ENCODE measurements at places on chromosomes 16 and 17.

DNA sequence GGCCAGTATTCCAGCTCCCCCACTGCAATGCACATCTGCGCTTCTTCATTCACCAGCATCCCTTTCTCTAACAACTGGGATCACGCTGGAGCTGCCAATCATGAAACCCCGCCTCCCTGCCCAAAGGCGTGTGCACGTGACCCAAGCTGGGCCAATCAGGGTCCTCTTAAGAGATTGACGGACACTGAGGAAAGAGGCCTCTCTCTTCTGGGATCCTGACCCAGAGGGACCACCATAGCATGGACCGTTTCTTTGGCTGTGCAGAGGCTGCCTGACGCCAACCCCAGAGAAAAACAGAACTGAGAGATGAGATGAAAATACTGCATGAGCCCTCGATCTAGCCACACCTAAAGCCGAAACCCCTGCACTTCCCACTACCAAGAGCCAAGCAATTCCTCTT lies 32.0 kb downstream of the COTL1 start:
- no peak for DNase-seq

DNA sequence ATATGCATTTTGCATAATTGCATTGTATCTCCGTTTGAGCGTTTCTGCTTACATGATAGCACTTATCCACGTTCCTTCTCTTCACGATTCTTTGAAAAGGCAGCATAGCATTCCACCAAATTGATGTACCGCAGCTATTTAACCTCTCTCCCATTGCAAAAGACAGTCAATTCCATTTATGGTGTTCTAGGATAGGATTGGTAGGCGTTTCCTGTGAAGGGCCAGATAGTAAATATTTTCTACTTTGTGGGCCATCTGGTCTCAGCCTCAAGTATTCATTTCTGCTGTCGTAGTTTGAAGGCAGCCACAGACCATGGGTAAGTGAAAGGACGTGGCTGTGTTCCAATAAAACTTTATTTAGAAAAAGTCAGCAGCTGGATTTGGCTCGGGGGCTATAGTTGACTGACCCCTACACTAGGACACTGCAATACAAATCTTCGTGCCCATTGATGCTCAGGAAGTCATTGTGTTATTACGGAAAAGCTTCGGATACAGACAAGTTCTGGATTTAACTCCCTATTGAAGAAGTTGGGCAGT lies 10.1 kb downstream of the SNX29 start:
- DNase-seq = peak; percentile 29

DNA sequence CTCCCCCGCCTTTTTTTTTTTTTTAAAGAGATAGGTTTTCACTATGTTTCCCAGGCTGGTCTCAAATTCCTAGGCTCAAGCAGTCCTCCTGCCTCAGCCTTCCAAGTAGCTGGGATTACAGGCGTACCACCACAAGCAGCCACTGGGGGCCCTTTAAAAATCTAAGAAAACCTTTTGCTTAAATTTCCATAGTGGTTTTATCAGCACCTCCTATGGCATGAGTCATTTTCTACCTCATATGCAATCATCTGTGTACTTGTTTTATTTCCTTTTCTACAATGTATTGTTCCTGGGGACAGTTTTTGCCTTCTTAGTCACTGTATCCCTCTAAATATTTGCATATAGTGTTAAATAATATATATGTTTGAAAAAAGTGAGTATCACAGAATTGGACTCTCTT lies 29.2 kb downstream of the GNA13 start:
- peak; percentile 64 for DNase-seq

DNA sequence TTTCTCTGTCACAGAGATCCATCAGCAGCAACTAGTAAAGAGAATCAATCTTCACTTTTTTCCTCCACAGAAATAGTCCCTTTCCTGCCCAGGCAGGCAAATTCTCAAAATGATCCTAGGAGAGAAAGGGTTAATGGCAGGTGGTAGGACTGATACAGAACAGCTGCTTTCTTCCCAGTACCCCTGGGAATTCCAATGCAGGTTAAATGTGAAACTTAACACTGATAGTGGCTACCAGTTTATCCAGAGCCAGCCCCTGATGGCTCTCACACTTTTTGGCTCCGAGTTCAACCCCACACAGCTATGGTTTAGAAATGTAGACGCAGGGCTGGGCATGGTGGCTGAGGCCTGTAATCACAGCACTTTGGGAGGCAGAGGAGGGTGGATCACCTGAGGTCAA lies 22.2 kb downstream of the MARVELD3 start:
- DNase-seq = no peak

DNA sequence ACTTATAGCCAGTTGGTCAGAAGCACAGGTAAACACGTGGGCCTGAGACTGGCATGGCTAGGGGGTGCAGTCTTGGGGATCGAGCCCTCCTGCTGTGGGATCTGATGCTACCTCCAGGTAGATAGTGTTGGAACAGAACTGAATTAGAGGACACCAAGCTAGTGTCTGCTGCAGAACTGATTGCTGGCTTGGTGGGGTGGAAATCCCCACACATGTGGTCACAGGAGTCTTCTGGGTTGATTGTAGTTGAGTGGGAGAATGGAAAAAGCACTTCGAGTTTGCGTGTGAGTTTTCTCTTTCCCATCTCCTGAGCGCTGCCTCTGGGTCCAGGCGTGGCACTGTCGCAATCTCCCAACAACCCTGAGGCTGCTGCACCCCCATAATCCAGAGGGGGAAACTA lies 8.0 kb upstream of the SPATA32 start:
- DNase-seq = no peak

- peak; percentile 30 for DNase-seq
Observed at GRCh38 chr17:31211352-31212012, 85.6 kb downstream of the OMG start.

GRCh38 chr17:19766421-19767270 lies 18.5 kb upstream of the ALDH3A1 start:
- DNase-seq = peak; percentile 51

Measured in fibroblast of upper back skin (primary cell).